Activated CD8-positive, alpha-beta memory T cell treated with anti-CD3 and anti-CD28 coated beads, Interleukin-2, amount 50 U/mL, for 4 hours (primary cell): ENCODE measurements at places on chromosomes 12 and 14.

GRCh38 chr14:50000380-50001150 is 107.7 kb downstream of the ARF6 start:
- DNase-seq: peak; percentile 72

- no peak for DNase-seq
Measured at GRCh38 chr14:87434680-87435079, 558.3 kb downstream of the GALC start.

DNA sequence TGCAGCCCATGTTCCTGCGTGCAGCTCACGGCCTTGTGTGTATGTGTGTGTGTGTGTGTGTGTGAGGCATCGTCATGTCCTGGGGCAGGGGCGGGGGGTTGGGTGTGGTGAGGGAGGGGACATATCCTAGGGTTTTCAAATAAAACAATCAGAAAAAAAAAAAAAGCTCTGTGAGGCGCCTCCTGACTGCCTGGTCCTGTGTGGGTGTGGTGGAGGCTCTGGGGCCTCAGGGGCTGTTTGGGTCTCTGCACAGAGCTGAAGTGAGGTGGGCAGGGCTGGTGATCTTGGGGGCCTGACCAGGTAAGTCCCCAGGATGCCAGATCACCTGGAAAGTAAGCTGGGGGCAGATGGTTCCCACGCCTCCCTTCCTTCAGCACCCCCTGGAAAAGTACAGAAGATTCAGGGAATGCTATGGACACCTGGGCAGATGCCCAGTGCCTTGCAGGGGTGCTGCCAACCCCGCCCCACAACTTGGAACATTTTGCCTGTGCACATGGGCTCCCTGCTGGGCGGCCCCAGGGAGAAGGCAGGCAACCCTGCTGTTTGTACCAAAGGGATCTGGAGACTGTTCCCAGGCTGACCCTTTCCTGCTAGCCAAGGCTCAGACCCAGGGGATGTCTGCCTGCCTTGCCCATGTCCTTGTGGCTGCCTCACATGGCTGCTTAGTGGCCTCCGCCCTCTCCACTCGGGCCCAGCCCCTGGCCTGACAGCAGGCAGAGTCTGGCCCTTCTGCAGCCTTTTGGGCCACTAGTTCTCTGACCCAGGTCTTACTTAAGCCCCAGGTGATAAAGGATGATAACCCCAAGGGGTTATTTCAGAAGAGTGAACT is 28.8 kb downstream of the CLSTN3 start:
- DNase-seq: no peak

DNA sequence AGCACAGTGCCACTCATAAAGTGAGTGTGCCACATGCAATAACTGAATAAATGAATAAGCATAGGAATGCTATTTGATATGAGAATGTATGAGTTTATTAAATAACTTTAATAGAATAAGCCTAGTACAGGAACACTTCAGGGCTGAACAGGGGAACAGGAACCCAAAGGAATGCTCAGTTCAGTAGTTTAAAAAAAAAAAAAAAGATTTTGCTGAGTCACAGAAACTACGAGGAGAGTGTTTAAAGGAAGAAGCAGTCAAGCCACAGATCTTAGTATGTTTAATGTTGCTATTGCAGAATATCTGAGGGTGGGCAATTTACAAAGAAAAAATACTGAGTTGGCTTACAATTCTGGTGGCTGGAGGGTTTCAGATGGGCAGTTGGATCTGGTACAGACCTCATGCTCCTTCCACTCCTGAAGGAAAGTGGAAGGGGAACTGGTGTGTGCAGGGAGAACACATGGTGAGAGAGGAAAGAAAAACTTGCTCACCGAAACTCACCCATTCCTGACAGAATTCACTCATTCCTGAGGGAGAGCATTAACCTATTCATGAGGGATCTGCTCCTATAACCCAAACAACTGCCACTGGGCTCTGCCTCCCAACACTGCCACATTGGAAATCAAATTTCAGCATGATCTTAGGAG is 880.3 kb upstream of the MGAT4C start:
- DNase-seq: no peak

GRCh38 chr12:106971065-106971464 is 15.4 kb downstream of the TMEM263 start:
- no peak for DNase-seq

DNA sequence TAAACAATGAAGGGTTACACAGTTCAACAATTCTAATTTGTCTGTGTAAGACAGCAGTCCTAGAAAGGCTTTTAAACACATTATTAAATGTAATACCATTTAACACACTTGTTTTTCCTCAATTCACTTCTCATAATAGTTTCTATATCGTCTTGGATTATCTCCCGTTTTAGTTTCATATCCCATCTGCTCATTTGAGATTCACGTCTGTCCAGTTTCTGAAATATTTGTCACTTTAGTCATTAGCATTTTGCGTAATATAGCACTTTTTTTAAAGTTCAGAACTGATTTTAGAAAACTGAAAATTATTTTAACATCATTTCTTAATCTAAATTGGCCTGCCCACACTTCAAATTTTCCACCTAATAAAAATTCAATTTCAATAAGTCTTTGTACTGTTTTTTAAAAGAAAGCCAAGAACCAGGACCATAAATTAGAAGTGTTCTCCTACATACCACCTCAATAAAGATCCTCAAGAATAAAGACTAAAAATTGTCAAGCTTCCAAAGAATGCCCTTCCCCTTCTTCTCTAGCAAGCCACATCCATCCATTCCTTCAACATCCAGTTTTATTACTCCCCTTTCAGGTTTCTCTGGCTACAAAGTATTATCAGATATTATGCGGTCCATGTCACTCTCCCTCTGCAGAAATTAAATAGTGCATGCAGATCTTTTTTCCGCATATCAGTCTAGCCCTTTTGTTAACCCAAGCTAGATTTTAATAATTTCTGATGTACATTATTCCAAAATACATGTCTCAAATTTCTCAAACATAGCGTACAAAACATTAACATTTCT is 11.9 kb downstream of the MED13L start:
- no peak for DNase-seq

DNA sequence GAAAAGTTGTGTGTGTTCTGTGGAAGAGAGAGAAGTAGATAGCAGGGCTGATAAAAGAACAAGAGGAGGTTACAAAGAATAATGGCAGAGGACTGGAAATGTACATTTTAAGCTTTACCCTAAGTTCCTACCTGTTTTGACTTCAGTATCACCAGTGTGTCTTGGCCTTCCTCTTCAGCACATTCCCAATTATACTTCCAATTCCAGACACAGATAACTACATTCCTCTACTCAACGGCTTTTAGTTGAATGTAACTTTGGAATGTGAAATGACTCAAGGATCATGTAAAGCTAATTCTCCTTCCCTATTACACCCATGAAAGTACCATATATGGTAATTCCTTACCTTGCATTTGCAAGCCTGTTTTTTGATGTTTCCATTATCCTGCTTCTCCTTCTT is 5.0 kb downstream of the MGST1 start:
- no peak for DNase-seq

GRCh38 chr12:130880411-130880885 is 8.6 kb downstream of the RAN start:
- DNase-seq: no peak

DNA sequence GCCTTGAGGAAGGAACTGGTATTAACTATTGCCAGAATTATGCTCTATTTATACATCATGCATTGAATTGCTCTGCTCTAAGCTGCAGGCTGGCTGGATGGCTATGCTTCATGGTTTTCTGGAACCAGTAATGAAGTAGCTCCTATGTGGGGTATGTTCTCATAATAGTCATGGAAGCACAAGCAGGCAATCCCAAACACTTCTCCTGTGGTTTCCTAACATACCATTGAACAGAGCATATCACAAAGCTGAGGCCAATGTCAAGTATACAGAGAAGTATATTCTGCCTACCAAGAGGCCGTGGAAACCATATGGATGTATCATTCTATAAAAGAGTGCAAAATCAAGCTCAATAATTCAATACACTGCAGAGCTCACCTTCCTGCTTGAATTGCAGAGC is 1752.4 kb upstream of the FLRT2 start:
- DNase-seq: no peak

GRCh38 chr12:6772331-6772695 is at the start of gene LAG3:
LAG3 (plus strand) TSS chr12:6772520; CDS start chr12:6772853, 333 bp downstream.
- DNase-seq: peak; percentile 62

- no peak for DNase-seq
Measured at GRCh38 chr12:12821975-12822374, 8.8 kb downstream of the DDX47 start.

DNA sequence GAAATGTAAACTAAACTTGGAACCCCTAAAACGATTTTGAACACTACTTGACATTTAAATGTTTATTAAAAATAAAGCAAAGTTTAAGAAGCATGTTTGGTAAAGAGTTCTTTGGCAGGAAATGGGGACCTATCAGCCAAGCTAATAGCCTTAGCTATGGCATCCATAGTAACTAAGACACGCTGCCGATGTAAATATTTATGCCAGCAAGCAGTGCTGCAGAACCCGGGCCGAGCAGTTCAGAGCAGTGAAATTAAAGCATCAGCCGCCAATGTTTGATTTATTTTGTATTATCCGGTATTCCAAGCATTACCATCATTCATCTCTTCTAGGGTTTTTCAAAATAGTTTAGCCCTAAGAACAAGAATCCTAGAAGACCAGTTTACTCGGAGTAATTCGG is 61.6 kb downstream of the PPP2R5C start:
- no peak for DNase-seq

GRCh38 chr14:104390941-104391901 is 188.3 kb upstream of the C14orf180 start:
- no peak for DNase-seq

GRCh38 chr12:77625441-77625840 is 205.3 kb upstream of the NAV3 start:
- no peak for DNase-seq

- DNase-seq: no peak
Measured at GRCh38 chr12:99806304-99806703, 158.8 kb downstream of the GARIN6 start.

DNA sequence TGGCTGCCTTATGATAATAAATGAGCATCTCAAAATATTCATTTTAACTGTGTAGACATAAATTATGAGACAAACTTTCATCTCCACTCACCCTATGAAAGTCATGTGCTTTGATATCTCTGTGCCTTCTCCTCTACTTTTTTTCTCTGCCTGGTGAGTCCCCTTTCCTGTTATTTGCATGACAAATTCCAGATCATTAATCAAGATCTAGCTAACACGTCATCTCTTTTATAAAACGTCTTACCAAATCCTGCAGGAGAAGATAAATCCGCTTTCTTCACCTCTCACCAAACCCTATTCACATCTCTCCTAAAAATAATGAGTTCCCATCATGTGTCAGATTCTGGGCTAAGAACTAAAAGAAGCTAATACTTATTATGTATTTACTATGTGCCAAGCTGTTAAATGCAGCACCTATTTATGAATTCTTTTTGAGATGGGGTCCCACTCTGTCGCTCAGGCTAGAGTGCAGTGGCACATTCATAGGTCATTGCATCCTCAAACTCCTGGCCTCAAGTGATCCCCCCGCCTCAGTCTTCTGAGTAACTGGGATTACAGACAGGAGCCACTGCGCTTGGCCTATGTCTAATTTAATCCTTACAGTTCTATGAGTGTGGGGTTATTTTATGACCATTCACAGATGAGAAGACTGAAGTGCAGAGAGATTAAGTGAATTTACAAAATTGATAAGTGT is 26.7 kb downstream of the SPX start:
- no peak for DNase-seq

- DNase-seq: no peak
Measured at GRCh38 chr14:89702073-89702875, 252.3 kb downstream of the EFCAB11 start.

DNA sequence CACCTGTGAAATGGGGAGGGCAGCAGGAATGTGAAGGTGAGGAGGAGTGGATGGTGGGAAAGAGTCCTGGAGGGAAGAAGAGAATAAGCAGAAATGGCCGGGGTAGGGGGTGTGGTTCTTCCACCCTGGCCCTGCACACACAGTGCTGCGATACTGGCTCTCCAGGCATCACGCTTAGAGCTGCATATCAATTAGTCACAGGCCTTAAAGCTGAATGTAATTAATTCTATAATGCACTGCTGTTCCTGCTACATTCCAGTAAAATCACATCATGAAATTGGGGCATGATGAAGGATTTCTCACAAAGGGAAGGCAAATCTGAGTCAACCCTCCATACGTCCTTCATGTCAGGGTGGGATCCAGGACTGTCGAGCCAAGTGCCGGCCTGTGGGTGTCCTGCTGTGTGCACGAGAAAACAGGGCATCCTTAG is 566.1 kb downstream of the BCL11B start:
- no peak for DNase-seq

- DNase-seq: no peak
Measured at GRCh38 chr14:33098016-33098415, 159.3 kb downstream of the NPAS3 start.

- no peak for DNase-seq
Measured at GRCh38 chr12:58877243-58877743, 43.0 kb downstream of the LRIG3 start.

- DNase-seq: no peak
Measured at GRCh38 chr12:84069699-84070098, 842.9 kb downstream of the SLC6A15 start.

DNA sequence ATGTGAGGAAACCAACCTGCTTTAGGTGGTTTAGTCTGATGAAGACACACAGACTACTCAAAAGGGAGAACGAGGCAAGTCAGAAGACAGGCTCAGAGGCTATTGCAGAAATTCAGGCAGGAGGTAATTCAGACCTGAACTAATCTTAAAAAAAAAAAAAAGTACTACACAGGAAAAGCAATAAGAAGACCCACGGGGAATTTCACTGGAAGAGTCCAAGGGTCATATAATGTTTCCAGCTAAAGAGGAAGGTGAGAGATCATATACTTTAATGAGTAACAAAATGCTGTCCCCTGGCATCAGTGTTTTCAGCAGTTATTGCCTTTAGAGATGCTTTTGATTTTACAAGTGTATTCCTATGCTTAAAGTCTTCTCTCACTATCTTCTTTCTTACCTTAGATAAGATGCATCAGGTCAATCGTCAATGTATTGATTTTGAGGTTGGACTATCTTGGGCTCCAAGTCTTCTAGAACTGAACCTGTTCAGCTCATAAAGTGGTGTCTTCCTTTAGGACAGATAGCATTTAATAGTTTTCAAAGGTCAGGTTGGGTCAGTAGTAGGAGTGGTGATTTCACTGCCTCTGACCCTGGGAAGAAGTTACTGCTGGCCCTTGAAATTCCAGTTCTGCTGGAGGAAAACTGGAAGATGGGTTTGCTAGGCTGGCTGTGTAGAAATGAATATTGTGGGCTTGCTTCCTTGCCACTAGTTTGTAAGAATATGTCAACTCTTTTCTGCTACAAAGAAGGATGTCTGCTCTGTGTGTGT is 60.0 kb downstream of the FAR2 start:
- DNase-seq: no peak

DNA sequence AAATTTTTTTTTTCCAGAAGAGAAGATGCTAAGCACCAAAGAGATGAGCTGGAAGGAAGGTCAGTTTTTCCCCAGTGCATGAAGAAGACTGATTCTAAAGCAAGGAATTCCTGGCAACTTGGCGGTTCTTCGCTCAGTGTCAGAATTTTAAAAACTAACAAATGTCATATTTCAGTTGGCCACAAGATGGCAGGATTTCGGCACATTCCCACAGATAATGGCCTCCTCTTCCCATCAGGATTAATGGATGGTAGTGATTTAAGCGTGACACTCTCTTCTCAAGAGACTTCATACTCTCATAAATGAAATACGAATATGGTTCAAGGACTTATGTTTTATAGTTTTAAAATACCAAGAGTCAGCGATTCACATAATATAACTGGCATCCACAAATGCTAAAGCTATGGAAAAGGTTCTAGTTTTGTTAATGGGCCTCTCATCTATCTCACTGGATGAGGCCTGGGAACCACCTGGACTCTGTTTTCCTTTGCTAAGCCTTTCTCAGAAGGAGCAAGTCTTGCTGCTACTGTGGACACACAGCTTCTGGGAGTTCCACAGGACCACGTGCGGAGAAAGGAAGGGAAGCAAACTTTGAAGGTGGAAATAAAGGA is 46.1 kb upstream of the PTPRO start:
- DNase-seq: no peak

GRCh38 chr12:94027561-94027960 is 120.8 kb upstream of the PLXNC1 start:
- no peak for DNase-seq
